ENCODE measurements at places on chromosomes 6 and 20.

- DNase-seq, result no peak
Measured at GRCh38 chr6:20203561-20204511, 8.4 kb downstream of the MBOAT1 start.

DNA sequence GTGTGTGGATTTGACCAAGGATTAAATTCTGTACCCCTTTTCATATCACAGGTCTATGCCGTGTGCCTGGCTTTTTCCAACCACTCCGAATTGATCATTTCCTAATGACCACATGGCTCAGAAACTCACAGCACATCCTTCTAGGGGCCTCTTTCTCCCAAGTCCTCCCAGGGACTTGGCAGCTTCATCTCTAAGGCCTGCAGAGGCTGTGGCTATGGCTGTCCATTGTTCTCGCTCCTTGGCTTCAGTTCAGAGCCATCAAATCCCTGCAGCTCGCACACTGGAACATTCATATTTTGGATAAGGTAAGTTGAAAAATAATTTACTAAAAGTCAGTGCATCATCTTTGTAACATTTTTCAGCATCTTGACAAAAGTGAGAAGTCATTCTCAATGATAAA lies 497.2 kb upstream of the CDH4 start:
- DNase-seq, result no peak

DNA sequence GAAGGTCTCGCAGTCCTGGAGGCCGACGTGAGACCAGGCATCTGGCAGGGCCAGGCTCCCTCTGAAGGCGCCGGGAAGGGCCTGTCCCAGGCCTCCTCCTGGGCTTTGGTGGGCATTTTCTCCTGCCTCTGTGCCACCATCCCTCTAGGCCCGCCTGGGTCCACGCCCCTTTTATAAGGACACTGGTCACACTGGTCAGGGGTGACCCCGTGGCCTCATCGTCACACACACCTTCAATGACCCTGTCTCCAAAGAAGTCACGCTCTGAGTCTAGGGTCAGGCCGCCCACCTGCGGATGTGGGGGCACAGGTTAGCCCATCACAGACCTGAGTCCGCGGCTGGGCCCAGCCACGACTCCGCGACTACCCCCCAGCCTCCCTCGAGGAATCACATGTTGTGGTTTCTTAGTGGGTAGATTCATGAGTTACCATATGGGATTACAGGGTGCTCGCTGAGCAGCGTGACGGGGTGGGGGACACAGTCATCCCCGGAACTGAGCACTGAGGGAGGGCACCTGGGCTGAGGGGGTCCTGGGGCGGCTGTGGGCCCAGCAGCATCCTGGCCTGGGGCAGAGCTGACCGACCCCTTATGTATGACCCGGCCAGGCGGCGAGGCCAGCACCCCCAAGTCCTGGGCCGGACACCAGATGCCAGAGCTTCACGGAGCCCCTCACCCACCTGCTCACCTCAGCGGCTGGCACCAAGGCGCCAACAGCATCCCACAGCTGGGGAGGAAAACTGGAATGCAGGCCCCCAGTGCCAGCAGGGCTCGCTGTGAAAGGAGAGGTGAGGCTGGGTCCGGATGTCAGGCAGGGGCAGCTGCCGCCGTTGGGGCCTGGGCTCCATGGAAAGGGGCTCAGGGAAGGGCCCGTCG lies 115.9 kb downstream of the DLL1 start:
- no peak for DNase-seq

GRCh38 chr6:41741625-41742490 lies 5.3 kb downstream of the PGC start:
- no peak for DNase-seq

GRCh38 chr6:50846852-50847155 lies 28.1 kb downstream of the TFAP2B start:
- no peak for DNase-seq

DNA sequence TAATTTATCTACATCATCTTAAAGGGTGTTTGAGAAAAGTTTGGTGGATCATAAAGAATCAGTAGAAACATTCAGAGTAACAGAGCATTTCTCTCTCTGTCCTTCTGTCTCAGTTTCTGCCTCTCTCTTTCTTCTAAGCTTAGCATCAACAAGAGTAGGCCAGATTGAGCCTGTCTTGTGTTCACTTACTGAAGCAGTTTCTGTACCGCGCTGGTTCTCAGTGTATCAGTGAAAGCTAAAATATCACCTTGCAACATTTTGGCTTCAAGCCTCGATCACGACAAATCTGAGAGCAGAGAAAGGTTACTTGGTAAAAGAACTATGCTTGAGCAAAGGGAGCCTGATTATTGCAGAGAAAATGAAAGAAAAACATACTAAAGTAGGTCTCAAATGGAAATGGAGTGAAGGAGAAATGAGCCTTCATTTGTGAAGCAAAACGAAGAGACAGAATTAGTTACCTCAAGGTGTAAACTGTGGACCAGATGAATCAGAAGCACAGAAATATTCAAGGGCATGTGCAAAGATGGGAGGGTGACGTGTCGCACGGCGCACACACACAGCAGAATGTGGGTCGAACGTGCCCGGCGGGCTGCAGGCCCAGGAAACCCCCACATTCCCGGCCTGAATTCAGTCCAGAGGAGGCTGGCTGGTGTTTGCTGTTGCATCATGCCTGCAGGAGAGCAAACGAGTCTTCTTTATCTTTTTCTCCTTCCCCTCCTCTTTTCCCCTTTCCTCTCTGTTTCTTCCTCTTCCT lies 509.3 kb downstream of the QKI start:
- DNase-seq, result no peak

All from stimulated activated CD8-positive, alpha-beta memory T cell treated with anti-CD3 and anti-CD28 coated beads, Interleukin-15, amount 100 ng/mL, for 4 hours (primary cell).